ENCODE measurements at places on chromosomes 4 and X.

GRCh38 chr4:20272411-20272872, 20.7 kb downstream of the SLIT2 start:
- DNase-seq = no peak

DNA sequence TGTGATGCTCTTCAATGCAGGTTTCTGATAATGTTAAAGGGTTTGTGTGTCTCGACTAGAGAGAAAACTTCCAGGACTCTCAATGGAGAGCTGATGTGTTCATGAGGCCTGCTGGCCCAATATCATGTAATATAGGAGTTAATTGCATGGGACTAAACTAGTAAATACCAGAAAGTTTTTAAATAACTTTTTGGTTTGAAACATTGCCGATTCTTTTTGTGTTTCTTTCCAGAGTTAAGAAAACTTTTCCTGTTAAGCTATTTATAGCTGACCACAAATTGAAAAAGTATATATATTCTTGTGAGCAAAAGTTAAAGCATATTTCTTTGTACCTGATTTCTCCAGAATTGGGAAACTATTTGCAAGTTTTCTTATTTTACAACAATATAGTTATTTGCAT, 49.7 kb downstream of the FAM9B start:
- DNase-seq = no peak

DNA sequence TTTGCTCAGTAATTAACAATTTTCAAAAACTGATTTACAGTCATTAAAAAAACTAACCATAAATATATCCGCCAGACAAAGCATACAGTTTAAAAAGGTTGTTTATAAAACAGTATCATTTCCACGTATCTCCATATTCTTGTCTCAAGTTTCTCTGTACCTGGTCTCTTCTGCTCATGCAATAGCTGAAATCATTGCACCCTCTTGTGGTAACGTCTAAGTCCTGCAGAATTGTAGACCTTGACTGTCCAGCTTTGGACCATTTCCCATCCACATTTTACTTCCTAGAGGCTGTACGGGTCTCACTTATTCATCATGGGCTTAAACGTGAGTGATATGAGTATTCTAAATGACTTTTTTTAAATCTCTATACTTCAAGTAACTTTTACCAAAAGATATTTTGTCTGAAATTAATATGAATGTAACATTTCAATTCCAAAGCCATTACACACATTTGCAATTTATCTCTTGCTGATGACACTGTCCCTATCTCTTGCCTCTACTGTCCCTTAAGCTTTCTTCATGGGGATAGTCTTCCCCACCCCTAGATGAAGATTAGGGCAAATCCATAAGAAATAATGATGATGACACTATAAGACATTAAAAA, 118.5 kb downstream of the BTC start:
- peak; percentile 59 for DNase-seq

DNA sequence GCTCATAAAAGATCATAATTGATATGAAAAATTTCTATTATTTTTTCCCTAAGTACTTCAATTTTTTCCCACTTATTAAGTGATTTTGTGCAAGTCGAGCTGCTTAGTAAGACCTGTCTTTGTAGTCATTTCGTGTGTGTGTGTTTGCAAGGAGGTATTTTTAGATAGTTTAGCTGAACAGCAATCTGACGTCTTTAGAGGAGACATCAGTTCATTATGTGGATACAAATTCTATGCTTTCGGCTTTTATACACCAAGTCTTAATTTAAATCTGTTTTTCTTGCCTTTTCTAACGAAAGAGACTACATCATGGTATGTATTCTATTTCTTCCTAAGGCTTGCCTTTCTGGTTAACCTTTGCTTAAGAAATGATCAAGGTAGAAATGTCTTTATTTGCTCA, 179.4 kb downstream of the RAPGEF2 start:
- DNase-seq = no peak

GRCh38 chrX:107530141-107530540, 80.7 kb downstream of the FRMPD3 start:
- DNase-seq = no peak

- DNase-seq = no peak
Observed at GRCh38 chr4:127643791-127644190, 11.0 kb downstream of the INTU start.

DNA sequence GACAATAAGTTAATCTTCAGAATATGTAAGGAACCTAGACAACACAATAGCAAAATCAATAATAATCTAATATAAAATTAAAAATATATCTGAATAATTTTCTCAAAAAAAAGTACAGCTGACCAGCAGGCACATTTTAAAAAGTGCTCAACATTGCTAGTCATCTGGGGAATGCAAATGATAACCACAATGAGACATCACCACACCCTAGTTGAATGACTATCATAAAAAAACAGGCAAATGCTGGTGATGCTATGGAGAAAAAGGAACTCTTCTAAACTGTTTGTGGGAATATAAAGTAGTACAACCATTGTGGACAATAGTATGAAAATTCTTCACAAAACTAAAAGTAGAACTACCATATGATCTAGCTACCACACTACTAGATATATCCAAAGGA, 956.9 kb upstream of the NDST4 start:
- no peak for DNase-seq

DNA sequence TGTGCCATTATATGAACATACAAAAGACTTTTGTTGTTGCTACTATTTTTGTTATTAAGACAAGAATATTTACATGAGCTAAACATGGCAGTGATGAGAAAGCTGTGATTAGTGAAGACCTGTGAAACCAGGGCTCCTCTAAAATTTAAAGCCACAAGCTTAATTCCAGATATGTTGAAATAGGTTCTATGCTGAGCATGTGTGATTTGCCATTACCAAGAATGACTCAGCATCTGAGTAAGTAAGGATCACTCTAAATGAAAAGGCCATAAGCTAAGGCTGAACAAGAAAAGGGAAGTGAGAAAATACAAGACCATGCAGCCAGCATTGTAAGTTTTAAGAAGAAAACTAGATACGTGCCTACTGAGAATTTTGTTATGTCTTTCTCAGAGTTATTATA, 75.9 kb upstream of the CAMK2D start:
- DNase-seq = peak; percentile 59

DNA sequence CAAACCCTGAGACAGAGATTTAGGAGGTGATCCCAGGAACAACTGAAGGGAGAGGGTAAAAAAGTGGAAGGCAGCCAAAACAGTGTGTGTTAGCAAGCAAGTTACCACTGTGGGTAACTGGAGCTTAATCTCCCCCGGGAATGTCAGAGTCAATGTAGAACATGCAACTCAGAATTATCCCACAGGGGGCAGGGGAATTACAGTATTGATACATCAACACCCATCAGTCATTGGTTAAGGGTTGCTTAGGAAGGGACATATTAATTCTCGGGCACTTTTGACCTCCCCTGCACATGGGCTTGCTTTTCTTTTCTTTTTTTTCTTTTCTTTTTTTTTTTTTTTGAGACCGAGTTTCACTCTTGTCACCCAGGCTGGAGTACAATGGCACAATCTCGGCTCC, 29.3 kb downstream of the CXorf58 start:
- DNase-seq = no peak

All from mesendoderm (in vitro differentiated cells).